ENCODE measurements at places on chromosomes 16 and 17.

DNA sequence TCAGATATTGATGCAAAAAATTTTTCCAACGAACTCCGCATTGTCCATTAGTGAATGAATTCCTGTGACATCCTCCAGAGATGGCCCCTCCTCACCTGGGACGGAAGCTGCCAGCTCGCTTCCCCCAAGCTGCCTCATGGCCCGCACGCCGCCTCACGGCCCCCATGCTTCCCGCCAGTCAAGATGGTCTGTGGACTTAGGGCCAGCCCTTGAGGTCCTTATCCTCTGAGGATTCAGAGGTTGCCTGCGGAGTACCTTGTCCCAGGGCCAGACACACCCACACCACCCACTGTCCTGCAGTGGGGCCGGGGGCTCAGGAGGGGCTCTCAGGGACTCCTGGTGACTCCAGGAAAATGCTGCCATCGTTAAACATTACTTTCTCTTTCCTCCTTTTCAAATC, 73.6 kb downstream of the SEC14L1 start:
- no peak for DNase-seq

GRCh38 chr17:38508570-38508950, 80.3 kb downstream of the ARHGAP23 start:
- no peak for DNase-seq

- DNase-seq = no peak
Observed at GRCh38 chr17:51475730-51476129, 215.4 kb downstream of the UTP18 start.

- DNase-seq = peak; percentile 98
Observed at GRCh38 chr16:592518-593306, 2.8 kb downstream of the RAB40C start.

- DNase-seq = no peak
Observed at GRCh38 chr17:78787444-78787843, 5.4 kb upstream of the CYTH1 start.

GRCh38 chr16:48150707-48151106, 5.1 kb downstream of the ABCC12 start:
- DNase-seq = no peak

GRCh38 chr16:35730251-35730650, 2270.8 kb downstream of the TP53TG3F start:
- DNase-seq = no peak

Measured in GF-D8 (cell line).